ENCODE measurements at places on chromosomes 3 and 15.

GRCh38 chr15:75182187-75183131 is 19.2 kb upstream of the C15orf39 start:
- DNase-seq: no peak

DNA sequence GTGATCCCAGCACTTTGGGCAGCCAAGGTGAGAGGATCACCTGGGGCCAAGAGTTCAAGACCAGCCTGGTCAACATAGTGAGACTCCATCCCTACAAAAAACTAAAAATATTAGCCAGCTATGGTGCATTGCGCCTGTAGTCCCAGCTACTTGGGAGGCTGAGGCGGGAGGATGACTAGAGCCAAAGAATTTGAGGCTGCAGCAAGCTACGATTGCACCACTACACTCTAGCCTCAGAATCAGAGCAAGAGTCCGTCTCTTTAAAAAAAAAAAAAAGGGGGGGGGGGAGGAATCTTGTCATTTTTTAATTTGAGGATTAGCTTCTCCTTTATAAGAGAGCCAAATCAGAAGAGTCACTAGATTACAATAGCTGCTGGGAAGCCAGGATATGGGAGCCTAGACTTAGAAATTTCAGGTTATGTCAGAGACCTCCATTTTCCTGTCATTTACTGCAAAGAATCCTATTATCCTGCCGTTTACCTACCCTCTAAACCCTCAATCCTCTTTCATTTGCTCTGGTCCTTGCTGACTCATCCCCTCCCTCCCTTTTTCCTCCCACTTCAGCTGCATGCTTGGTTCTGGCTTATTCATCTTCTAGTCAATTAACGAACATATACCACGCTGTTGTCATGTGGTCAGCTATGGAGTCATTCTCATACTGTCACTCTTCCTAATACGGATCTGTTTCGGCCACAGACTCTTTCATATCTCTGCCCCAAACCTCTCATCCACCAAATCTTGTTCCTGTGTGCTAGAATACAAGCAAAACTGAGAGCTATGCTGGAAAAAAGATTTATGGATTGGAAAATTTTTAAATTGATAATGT is 83.8 kb upstream of the PPIB start:
- DNase-seq: no peak

DNA sequence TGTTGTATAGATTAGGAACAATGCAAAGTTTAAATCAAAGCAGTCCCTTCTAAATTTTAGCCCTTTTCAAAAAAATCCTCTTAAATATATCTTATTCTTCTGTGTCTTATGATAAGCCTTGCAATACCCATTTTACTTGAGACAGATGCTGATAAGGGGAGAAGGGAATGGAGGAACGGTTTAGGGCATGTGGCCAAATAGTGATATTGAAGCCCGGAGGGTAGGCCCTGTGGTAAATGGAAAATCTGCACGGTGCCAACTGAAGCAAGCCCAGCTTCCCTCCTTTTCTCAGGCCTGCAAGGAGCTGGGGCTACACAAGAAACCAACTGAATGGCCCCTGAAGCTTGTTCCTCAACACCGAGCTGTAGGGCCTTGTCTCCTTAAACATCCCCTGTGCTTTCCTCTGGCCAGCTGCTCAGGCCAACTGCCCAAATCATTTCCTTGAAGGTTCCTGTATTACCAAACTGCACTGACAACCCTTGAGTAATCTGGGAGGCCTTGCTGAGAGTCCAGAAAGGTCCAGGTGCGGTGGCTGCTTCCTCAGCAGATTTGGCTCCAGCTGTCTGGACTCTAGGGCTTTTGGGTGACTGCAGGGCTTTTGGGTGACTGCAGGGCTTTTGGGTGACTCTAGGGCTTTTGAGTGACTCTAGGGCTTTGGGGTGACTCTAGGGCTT is 67.2 kb downstream of the NCEH1 start:
- no peak for DNase-seq

GRCh38 chr3:138688871-138689299 is 80.3 kb downstream of the FAIM start:
- DNase-seq: no peak

- DNase-seq: no peak
Observed at GRCh38 chr3:123285066-123285465, 83.3 kb downstream of the SEC22A start.

DNA sequence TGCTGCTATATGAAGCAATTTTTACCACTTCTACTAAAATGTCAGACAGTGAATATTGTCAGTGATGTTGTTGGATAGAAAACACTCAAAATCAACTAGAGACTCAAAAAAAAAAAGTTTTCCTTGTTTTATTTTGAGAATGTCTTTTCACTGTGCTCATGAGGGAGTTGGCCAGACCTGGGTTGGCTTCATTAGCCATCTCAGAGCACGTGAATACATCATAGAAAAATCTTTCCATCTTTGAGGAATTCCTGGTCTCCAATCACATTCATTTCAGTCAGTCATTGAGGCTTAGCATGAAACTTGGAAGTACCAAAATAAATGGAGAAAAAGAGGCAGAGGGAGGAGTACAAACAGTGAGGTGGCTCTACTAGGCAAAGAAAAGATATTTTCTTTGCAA is 57.6 kb upstream of the CMSS1 start:
- no peak for DNase-seq

DNA sequence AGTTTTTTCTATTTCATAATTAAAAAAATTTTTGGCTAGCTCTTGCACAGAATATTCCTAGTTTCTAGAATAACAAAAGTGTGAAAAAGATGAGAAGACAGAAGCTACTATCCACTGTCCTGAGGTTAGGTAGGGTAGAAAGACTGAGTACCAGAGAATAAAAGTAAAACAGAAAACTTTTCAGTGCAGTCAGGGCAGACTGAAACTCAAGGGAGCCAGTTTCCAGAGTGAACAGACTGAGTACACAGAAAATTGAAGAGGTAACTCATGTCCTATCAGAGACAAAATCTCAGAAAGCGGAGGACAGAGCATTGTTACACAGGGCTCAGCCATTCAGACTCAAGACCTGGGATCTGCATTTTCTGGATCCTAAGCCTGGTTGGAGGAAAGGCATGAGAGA is 8.8 kb upstream of the FBXO40 start:
- DNase-seq: no peak

- DNase-seq: no peak
Observed at GRCh38 chr3:122469659-122470058, 45.1 kb downstream of the KPNA1 start.

- DNase-seq: no peak
Observed at GRCh38 chr3:127221446-127222035, 28.6 kb downstream of the PRR23E start.

DNA sequence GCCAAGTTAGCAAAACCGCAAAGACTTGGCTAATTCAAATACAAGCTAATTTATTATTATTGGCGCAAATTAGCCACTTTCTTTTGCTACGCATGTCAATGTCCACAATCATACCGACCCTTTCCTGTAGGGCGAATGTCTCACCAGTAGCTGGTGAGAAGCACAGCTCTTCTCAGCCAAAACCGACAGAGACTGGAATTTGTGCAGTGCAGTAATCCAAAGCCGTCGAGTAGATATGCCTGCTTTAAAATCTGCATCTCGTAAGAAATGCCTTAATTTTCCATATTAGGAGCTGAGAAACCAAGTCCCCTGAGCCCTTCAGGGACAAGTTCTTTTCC is 614 bp upstream of the MINDY2 start:
- no peak for DNase-seq

GRCh38 chr3:136270179-136270578 is 20.0 kb downstream of the PCCB start:
- no peak for DNase-seq

DNA sequence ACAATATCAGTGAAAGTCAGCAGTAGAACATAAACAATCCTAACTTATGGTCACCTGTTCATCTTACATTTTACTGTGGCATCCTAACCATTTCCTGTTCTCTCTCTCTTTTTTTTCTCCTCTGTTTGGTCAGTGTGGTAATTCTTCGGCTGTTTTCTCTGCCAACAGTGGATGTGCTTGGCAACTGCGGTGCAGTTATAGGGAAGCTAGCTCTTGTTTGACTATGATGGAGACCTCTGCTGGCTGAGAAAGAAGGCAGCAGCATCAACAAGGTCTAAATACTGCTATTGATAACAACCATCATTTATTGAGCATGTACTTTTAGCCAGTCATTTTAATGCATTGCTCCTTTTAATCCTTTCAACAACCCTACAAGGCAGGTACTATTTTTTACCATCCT is 723 bp upstream of the DRD3 start:
- DNase-seq: no peak

DNA sequence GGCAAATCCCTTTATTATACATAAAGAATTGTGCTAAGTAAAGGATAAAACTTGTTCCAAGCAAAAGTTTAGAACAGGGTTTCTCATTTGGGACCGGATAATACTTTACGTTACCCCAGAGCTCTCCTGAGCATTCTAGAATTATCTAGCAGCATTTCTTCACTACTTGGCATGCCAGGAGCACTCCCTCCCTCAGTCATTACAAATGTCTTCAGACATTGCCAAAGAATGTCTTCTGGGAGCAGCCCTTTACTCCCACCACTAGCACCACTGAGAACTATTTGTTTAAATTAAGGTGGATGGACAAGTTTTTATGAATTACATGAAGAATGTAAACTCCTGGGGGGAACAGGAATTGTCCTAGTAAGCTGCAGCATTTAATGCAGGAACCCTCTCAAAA is 516.4 kb downstream of the GBE1 start:
- no peak for DNase-seq

DNA sequence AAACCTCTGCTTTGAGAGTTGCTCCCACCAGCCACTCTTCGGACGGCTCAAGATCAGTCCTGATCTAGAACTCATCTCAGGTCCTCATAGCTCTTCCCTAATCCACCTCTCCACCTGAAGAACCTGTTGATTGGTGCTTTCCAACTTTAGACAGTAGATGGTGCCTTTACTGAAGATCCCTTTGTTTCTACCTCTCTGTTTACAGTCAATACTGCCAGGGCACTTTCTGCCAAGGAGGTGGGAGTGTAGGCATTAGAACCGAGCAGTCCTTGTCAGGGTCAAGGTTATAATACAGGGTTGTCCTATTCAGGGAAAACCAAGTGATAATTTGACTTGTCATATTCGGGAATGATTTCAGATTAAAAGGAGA is 1.2 kb downstream of the CGNL1 start:
- DNase-seq: no peak

GRCh38 chr3:127676921-127677351 is 4.2 kb downstream of the ABTB1 start:
- DNase-seq: no peak

DNA sequence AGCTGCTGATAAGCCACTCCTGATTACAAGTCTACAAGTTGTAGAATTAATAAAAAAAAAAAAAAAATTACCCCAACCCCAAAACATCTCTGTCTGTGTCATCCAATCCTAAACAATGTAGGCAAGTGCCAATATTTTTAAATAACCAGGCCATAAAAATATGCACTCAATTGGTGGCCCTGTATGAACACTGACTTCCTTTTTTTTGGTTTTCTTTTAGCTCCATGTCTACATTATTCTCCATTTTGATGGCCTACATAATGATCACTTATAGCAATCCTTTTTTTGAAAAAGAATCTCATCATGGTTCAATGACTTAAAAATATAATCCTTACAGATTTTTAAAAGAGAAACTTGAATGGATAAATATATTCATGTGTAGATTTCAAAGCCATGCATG is 72.1 kb downstream of the FOXP1 start:
- no peak for DNase-seq

- DNase-seq: no peak
Observed at GRCh38 chr15:66746231-66746605, 44.2 kb downstream of the SMAD6 start.

- DNase-seq: no peak
Observed at GRCh38 chr15:26615188-26615926, 157.5 kb downstream of the GABRB3 start.

- no peak for DNase-seq
Observed at GRCh38 chr15:91968610-91969009, 115.1 kb downstream of the SLCO3A1 start.

DNA sequence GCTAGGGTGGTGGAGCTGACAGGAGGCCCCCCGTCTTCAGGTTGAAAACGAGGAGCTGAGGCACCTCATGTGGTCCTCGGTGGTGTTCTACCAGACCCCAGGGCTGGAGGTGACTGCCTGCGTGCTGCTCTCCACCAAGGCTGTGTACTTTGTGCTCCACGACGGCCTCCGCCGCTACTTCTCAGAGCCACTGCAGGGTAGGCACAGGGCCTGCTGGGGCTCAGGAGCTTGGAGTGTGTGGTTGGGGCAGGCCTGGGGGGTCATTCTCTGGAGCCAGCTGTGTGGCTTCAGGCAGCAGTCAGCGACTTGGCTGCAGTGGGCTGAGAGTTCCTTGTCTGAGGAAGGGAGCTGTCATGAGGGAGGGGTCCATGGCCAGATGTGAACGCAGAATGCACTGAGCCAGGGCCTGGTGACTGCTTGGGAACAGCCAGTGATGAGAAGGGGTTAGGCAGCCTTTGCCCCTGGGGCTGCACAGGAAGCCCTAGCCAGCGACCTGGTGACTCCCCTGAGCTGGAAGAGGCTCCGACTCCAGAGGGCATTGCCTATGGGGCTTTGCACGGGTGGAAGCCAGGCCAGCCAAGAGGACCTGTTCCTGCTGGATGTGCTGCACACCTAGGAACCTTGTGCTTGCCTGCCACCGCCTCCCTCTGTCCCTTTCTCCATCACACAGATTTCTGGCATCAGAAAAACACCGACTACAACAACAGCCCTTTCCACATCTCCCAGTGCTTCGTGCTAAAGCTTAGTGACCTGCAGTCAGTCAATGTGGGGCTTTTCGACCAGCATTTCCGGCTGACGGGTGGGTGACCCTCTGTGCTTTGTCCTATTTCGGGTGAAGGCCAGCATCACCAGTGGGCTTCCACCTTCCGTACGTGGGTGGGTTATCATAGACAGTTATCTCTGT is 4.9 kb upstream of the STAB1 start:
- no peak for DNase-seq

DNA sequence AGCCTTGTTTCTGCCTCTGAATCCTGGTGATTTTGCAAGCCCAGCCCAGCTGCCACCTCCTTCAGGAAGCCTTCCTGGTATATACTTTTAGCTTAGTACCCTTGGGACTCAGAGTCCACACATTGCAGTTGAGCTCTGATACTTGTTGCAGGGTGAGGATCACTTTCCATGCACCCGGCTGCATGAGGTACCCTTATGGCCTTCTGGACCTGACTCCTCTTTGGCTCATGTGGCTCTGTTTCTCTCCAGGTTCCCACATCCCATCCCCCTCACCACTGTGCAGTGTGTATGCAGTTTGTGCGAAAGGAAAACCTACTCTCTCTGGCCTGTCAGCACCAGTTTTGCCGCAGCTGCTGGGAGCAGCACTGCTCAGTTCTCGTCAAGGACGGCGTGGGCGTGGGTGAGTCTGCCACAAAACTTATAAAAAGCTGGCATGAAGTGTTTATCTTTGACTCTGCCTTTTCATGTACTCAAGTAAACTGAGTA is 23.1 kb upstream of the P4HTM start:
- no peak for DNase-seq

GRCh38 chr3:151091685-151092345 is 6.4 kb downstream of the MED12L start:
- DNase-seq: no peak

Measured in stimulated activated CD8-positive, alpha-beta memory T cell treated with anti-CD3 and anti-CD28 coated beads, Interleukin-4, amount 100 ng/mL, for 4 hours (primary cell).